ENCODE measurements at places on chromosomes 3 and 15.

- DNase-seq = no peak
Measured at GRCh38 chr3:66179793-66180192, 41.0 kb upstream of the SLC25A26 start.

GRCh38 chr3:159649951-159650350 lies 338.7 kb upstream of the IL12A start:
- no peak for DNase-seq

DNA sequence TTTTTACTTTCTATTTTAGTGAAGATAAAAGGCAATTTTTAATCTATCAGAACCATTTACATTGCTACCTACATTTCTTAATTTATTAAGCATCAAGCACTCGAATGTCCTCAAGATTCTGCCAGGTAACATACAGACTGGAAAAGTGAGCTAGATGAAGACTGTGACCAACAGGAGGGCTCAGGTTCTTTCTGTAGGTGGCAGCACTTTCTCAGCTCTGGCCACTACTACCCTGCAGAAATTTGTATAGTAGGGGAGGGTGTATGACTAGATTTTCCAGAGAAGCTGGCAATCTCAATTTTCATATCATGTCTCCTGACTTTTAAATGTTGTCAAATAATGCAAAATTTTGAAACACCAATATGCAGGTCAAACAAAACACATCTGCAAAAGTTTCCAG lies 165.0 kb upstream of the SUCLG2 start:
- no peak for DNase-seq

DNA sequence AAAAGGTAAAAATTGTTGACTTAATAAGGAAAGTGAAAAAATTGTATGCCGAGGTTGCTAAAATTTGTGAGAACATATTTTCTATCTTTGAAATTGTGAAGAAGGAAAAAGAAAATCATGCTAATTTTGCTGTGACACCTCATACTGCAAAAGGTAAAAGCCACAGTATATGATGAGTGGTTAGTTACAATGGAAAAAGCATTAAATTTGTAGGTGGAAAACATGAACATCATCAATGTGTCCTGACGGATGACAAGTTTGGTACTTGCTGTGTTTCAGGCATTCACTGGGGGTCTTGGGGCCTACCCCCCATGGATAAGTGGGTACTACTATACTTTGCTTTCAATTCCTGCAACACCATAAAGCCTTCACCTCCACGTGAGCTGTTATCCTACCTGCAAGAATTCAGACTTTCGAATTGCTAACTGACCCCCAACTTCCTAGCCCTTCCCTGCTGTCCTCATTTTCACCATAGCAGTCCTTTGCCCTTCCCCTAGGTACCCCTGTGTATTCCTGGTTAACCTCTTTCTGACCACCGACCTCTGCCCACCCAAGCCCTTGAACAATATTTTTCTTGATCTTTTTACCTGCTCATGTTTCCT lies 62.4 kb downstream of the RAB7A start:
- no peak for DNase-seq

DNA sequence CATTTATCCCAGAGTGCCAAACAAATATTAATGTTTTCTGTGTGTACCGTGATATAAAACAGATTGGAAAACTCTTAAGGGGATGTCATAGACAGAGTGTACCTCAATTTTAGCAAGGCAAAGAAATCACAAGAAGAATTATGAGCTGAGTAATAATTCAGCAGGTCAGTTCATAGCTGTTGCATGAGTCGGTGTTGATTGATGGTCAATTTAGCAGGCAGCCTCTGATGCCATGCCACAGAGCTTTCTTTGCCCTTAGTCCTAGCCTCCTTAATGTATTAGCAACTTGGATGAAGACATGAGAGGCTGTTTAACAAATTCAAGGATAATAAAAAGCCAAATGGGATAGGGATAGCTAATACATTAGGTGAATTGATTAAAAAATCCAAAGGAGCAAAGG lies 6.8 kb downstream of the SLC35A5 start:
- DNase-seq = no peak

GRCh38 chr15:52220251-52220650 lies 29.1 kb upstream of the GNB5 start:
- no peak for DNase-seq

DNA sequence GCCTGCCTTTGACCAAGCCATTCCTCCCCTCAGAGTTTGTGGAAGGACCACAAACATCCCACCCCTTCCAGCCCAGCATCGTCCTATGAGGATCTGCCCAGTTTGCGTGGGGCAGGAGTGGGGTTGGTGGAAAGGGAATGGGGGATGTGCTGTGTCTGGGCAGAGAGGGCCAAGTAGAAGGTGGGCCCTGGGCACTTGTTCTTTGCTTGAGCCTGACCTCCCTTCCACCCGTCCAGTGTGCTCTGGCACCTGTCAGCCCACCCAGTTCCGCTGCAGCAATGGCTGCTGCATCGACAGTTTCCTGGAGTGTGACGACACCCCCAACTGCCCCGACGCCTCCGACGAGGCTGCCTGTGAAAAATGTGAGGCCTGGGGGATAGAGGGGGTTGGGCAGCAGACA lies 10.3 kb downstream of the SPINT1 start:
- no peak for DNase-seq

- peak; percentile 81 for DNase-seq
Measured at GRCh38 chr3:41198950-41199865, at the start of gene CTNNB1. TSS of gene CTNNB1 (plus strand) at chr3:41199505. CDS start at chr3:41224069, 24,564 bp downstream.

- DNase-seq = no peak
Measured at GRCh38 chr3:97021778-97022177, 207.4 kb downstream of the EPHA6 start.

- DNase-seq = no peak
Measured at GRCh38 chr15:101604124-101604874, 47.9 kb downstream of the TM2D3 start.

DNA sequence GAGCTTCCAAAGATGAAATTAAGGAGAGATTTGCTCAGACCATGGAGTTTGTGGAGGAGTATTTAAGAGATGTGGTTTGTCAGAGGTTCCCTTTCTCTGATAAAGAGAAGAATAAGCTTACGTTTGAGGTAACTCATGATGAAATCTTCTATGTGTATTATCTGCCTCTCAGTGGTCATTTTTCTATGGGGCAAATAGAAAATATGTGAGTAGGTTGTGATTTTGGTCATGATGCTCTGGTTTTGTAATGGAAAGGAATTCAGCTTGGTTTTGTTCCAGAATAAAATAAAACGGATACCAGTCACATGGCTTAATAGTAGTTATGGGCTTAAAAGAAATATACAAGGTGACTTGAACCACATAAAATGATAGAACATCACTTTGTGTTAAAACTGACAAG lies 181.1 kb downstream of the ITPR1 start:
- DNase-seq = no peak

- DNase-seq = no peak
Measured at GRCh38 chr15:83983634-83984458, 251.7 kb upstream of the GOLGA6L4 start.

DNA sequence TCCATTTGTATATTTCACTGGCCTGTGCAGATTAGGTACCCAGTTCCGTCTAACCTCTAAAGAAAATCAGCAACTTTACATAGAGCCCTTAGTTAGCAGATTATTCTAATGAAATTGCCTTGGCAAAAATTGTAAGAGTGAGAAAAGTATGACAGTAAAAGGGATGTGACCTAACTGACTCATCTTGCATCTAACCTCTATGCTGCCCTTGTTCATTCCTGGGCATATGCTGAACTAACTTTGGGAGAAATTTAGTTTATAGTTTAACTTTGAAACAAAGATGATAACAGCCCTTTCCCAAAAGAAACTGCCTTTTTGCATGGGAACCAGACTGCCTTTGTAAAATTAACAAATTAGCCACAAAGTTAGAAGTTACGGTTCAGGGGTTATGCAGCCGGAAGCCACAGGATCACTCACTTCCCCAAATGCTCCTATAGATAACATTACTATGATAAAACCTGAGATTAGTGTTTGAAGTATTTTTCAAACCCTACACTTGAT lies 839.8 kb upstream of the ALCAM start:
- DNase-seq = no peak

Data from stimulated activated CD4-positive, alpha-beta T cell treated with anti-CD3 and anti-CD28 coated beads, TNF-alpha, amount 100 ng/mL, for 1 hour (primary cell).